ENCODE measurements at places on chromosomes 13 and 19.

DNA sequence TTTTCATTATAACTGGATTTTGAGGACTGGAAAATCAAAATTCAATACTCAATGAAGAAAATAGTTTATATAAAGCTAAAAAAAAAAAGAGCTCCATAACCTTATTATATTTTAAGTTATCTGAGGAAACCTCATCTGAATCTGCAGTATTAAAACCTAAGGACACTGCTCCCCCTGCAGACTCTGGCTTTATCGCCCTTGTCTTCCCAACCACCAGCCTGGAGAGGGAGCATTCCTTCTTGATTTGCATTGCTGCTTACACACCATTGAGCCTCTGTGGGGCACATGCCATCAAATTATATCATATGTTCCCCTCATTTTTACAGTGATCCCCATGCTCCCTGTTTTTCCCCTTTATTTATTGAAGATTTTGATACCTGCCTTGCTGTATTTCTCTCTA is 871.4 kb upstream of the GPC6 start:
- peak; percentile 6 for DNase-seq

DNA sequence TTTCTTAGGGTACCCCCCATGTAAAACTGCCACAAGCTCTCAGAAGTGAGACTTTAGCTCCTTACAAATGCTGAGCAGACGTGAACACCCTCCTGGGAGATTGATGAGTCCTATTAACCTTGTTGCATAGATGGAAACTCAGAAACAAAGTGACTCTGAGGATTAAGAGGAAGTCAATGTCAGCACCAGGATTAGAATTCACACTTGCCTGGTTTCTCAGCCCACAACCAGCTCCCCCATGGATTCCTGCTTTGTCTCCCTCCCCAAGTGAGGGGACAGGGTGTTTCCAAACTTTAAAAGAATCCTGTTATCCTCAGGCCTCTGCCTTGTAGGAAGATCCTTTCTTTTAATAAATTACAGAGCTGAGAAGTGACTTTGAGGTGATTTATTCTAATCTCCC is 324.4 kb downstream of the NDFIP2 start:
- no peak for DNase-seq

DNA sequence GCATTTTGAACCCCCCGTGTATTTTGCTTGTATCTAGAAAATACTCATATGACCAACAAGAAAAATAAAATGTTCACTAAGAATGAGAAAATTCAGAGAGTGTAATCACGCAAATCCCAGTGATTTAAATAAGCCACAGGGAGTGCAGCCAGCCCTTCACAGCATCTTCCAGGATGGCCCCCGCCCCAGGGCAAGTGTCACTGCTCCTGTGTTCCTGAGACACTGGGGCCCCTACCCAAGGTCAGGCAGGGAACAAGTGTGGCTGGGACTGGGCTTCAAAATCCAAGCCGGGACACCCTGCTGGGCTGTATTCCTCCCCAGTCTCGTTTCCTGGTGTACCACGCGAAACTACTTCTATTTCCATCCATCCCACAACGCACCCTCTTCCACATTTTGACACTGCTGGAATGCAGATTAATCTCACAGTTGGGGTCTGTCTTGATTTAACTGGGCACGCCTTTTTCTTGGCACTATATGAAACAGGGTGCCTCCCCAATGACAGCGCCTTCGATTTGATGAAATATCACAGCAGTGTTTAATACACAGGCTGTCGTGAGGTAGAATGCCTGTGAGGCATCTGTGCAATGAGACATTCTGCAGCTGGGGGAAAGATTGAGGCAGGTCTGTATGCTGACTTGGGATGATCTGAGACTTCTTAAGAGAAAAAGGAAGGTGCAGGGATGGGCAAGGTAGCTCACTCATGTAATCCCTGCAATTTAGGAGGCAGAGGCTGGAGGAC is 18.3 kb upstream of the CCNP start:
- no peak for DNase-seq

GRCh38 chr19:1109697-1110671 is 6.2 kb downstream of the GPX4 start:
- DNase-seq, result no peak

DNA sequence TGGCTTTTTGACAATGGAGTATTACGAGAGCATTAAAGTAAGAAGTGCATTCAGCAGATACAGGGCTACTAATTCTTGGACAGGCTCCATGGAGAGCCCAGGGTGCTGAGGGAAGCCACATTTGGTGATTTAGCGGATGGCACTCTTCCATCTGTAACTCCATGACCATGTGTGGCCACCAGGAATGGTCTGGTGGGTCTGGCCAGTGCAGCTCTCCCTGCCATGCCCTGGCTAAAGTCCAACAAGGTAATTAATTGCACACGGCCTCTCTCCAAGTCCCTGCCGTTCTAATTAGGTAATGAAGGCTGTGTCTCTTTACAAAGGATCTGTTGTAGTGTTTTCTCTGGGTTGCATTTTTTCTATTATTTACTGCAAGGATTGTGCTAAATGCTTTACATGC is 4.3 kb upstream of the ZFR2 start:
- no peak for DNase-seq

- no peak for DNase-seq
These were observed 4.8 kb downstream of the FCHO1 start for GRCh38 chr19:17755977-17756670.

- peak; percentile 43 for DNase-seq
These were observed 73.8 kb upstream of the FAM216B start for GRCh38 chr13:42707586-42707985.

GRCh38 chr13:64510747-64511146 is 2719.4 kb downstream of the PCDH9 start:
- no peak for DNase-seq

- no peak for DNase-seq
These were observed 8.2 kb upstream of the SIGLEC14 start for GRCh38 chr19:51654783-51655182.

DNA sequence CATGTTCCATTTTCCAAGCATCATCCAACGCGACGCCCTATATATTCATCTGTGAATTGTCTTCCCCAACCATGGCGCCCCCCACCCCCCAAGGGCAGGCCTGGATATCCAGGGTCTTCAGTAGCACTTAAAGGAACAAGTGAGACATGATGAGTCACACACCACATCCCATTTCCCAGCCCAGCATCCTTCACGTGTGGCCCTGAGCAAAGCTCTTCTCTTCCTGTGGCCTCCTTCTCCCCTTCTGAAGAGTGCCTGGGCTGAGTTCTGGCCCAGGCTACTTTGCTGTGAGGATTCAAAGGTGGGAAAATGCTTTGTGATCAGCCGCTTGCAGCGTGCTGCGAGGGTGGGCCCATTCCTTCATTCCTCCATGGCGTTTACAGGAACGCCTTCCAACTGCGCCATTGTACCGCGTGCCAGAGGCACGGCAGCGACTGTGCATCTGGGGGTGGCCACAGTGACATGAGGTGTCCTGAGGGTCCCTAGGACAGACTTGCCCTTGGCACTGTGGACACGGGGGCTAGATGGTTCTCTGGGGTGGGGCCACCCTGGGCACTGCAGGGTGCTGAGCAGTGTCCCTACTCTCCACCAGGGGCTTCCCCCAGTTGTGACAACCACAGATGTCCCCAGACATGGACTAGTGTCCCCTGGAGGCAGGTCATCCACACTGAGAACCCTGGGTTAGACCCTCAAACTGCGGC is 11.7 kb downstream of the PLIN4 start:
- peak; percentile 38 for DNase-seq

DNA sequence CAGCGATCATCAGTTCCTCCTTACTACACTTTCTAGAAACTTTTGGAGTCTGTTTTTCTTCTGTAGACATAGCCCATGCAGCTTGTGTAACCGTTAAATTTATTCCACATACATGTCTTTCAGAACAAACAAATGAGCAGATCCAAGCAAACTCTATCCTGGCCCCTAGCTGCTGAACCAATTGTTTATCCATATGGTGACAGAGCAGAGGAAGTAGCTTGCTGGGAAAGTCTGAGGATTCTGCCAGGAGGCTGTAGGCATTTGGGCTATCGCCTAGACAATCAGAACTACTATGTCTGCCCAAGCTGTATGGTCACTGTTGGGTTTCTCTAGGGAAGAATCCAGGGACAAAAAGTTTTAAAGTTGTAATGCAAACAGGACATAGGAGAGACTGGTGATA is 343.7 kb downstream of the SPRY2 start:
- DNase-seq, result no peak

DNA sequence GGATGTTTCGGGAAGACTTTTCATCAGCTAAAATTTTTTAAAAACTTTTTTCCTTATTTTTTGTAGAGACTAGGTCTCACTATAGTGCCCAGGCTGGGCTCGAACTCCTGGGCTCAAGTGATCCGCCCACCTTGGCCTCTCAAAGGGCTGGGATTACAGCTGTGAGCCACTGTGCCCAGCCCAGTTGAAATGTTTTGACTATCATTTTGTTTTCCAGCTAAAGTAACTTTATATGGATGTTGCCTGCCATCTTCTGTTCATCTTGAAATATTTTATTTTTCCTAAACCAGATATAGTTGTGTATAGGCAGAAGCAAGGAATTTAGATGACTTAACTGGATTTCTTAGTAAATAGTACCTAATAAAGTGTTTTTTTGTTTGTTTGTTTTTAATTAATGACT is 7.0 kb downstream of the CAB39L start:
- no peak for DNase-seq

DNA sequence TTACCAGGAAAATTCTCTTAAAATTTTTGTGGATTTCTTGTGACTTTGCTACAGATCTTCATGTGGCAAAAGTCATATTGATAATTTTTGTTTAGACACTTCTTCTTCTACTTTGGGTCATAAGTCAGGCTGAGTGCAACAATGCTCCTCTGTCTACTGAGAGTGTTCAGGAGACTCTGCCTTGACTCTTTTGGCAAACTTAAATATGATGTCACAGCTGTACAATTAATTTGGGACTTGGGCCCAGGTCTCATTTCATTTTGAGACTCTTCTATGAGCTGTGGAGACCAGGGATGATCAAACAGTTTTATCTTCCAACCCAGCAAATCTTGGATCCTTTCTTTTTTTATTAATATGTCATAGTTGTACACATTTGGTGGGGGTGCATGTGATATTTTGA is 19.7 kb upstream of the IPO5 start:
- no peak for DNase-seq

DNA sequence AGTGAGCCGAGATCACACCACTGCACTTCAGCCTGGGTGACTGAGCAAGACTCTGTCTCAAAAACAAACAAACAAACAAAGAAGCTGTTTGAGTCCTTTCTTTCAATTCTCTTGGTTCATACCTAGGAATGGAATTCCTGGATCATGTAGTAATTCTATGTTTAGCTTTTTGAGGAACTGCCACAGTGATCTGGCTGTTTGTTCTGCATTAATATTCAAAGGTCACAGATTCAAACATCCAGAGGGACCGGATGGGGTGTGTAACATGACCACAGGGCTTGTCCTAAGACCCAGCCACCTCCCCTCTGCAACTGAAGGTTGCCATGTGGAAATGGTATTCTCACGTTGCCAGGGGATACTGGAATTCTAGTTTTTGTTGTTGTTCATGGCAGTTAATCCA is 10.2 kb downstream of the COLGALT1 start:
- no peak for DNase-seq

- DNase-seq, result no peak
These were observed 101.2 kb downstream of the TNFRSF19 start for GRCh38 chr13:23671377-23671776.

GRCh38 chr19:17933414-17934129 is 757 bp downstream of the CCDC124 start:
- DNase-seq, result no peak

- no peak for DNase-seq
These were observed 2.6 kb downstream of the AP1M1 start for GRCh38 chr19:16200038-16201010.

- no peak for DNase-seq
These were observed at the start of gene ICAM5 for GRCh38 chr19:10289836-10290356. ICAM5 (plus strand) TSS chr19:10289952; CDS start chr19:10290044, 92 bp downstream.

DNA sequence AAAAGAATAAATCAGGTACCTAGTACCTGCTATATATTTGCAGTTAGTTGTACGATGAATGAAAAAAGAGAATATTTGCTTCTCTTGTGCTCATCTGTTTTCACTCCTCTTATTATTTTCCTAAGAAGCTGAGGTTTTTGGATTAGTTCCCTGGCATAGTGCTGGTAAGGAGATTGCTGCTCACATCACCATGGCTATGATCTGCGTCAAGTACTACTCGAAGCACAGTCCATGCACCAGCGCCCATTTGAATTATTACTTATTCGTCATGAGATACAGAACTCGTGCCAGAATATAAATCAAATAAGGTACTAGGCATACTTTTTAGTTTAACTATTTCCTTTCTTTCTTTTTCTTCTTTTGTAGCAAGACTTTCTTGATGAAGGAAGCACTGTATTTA is 7.1 kb downstream of the SERTM1 start:
- no peak for DNase-seq

GRCh38 chr13:70634893-70635292 is 526.6 kb upstream of the KLHL1 start:
- DNase-seq, result no peak

DNA sequence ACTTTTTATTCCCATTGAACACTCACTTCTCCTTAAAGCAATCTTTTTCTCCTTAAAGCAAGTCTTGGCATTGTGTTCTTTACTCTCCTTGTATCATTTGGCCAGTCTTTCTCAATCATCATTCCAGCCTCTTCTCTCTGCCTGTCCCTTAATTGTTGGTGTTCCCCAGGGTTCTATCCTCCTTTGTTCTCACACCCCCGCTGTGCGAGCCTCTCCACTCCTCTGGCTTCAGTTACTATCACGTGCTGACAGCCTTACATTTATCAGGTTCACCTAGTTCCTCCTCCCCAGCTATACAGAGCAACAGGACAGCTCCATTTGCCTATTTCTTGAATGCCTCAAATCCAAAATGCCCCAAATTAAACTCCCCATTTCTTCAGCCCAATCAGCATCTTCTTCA is 24.6 kb downstream of the CYSLTR2 start:
- no peak for DNase-seq

GRCh38 chr13:27339299-27339698 is 68.7 kb downstream of the RASL11A start:
- DNase-seq, result no peak

DNA sequence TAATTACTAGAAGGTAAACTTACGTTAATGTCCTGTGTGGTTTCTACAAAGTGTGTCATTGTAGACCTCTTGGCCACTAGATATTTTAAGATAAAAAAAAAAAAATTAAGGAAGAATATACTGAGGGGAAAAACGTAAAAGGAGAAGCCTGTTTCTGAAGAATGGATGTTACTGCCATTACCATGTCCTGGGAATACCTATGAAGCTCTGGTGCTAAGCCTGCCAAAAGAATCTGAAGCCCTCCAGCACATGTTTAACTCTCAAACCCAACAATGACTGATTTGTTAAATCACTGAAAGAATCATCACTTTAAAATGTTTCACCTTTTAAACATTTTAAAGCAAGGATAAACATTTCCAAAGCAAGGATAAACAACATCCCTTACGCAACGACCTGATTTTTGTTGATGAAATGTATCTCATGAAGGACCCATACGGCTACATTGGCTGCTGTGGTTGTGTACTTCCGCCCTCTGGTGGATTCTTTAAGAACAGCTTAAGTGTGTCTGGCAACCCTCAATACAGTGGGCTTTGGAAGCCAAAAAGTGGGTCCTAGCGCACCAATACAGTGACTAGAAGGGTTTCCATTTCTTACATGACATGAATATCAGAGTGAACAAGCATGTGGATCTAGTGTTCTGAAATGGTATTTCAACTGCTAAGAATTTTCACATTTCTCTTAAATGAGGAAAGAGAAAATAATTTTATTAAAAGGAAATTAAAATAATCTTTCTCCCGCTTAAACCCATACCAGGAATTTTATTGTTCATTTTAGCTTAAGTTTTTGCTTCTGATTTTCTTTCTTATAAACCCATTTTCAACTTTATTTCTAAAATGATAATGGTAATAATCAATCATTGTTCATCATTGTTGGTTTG is 74.5 kb upstream of the RAP2A start:
- DNase-seq, result peak; percentile 45

- no peak for DNase-seq
These were observed 312.7 kb downstream of the FGF14 start for GRCh38 chr13:102089177-102089576.

GRCh38 chr19:17491287-17491686 is 20.2 kb upstream of the PGLS start:
- no peak for DNase-seq
